ENCODE measurements at places on chromosomes 3 and 15.
A peak's percentile ranks its signal among the peaks of the same experiment; 100 is the strongest.

DNA sequence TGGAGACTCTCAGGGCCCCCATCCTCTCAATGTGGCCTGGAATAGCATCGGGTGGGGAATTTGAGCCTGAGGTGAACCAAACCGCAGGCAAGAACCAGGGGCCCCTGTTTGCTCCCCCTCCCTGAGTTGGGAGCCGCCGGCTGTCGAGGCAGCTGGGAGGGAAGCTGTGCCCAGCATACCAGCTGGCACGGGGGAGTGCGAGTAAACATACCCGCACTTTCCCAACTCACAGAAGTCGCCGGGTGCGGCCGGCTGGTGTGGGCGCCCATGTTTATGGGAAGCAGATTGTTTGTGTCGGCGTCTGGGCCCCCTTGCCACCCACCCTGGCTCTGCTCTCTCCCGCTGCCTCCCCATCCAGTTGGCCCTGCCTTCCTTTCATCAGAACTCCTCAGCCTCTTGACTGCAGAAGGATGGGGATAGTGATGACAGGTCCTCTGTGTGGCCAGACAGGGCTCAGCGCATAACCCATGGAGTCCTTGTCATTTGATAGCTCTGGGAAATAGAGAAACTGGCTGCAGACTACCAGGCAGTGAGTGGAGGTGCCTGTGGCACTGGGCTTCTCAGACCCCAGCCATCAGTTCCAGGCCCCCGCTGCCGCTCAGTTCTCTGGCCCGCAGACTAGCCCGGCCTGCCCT lies 60.4 kb downstream of the CACNA2D2 start:
- no peak for DNase-seq

GRCh38 chr3:146052056-146052790 lies 108.8 kb downstream of the PLOD2 start:
- DNase-seq: no peak

DNA sequence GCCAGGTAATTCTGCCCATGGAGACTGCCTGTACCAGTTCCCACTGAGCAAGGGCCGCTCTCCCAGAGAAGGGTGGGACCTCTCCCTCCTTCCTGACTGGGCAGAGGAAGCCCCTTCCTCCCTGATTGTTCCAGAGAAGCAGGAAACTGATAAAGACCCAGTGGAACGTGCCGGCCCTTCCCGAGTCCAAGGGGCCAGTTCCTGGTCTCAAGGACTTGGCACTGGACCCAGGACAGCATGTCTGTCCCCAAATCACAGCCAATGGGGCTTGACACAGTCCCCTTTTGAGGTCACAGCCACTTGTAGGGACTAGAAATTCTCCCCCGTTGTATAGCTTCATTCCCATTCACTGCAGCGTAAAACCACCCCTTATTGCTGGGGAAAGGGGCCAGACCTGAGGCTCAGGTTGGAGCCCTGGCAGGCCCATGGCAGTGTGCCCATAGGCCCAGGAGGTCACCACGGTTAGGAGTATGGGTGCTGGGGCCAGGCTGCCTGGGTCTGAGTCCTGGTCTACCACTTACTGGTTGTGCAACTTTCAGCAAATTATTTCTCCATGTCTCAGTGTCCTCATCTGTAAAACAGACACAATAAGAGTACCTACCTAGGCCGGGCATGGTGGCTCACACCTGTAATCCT lies 18.1 kb downstream of the CSRNP1 start:
- no peak for DNase-seq

DNA sequence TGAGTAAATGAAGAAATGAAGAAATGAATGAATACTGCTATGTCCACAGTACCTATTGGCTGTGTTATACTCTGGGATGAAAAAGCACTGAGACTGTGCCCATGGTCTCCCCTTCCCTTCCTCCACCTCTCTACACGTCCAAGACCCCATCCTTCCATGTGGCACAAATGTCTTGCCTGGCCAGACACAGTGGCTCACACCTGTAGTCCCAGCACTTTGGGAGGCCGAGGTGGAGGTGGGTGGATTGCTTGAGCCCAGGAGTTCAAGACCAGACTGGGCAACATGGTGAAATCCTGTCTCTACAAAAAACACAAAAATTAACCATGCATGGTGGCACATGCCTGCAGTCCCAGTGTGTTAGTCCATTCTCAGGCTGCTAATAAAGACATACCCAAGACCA lies 200.1 kb downstream of the FAM43A start:
- DNase-seq: no peak

GRCh38 chr15:57432141-57432741 lies 55.9 kb downstream of the CGNL1 start:
- DNase-seq: no peak

- peak; percentile 14 for DNase-seq
Measured at GRCh38 chr3:78562328-78562727, 1205.5 kb downstream of the ROBO1 start.

- no peak for DNase-seq
Measured at GRCh38 chr3:4999531-5000184, 20.4 kb downstream of the BHLHE40 start.

- DNase-seq: no peak
Measured at GRCh38 chr15:64634576-64635498, 140.6 kb downstream of the RBPMS2 start.

DNA sequence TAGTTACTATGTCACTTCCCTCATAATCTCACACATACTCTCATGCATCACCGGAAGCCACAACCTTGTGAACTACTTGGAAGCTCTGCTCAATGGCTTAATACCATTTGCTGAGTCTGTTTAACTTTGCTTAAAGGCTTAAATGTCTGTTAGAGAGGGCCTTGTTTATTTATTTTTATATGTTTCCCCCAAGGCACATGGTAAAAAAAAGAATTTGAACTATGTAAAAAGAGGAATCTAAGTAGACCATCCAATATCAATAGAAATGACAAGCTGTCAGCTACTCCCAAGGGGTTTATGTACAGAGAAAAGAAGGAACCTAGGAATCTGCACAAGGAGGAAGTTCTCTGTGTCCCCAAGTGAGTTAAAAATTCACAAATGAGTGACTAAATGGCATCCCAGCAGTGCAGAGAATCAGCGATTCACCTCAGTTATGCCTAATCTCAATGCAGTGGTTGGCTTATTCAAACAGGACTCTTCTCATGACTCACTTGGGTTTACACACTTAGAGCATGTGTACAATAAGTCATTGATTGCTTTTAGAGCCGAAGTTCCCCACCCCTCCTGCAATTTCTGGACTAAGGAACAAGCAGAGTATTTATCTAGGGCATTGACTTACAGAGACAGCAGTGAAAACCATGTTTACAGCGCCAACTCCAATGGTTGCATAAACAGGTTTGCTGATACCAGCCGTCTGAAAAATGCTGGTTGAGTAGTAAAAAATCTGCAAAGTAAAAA lies 24.4 kb downstream of the SLC2A2 start:
- no peak for DNase-seq

- no peak for DNase-seq
Measured at GRCh38 chr15:35465783-35466182, 80.2 kb downstream of the DPH6 start.

GRCh38 chr15:43094416-43095030 lies 11.3 kb downstream of the UBR1 start:
- DNase-seq: no peak

- no peak for DNase-seq
Measured at GRCh38 chr3:7897655-7898054, 604.0 kb upstream of the LMCD1 start.

DNA sequence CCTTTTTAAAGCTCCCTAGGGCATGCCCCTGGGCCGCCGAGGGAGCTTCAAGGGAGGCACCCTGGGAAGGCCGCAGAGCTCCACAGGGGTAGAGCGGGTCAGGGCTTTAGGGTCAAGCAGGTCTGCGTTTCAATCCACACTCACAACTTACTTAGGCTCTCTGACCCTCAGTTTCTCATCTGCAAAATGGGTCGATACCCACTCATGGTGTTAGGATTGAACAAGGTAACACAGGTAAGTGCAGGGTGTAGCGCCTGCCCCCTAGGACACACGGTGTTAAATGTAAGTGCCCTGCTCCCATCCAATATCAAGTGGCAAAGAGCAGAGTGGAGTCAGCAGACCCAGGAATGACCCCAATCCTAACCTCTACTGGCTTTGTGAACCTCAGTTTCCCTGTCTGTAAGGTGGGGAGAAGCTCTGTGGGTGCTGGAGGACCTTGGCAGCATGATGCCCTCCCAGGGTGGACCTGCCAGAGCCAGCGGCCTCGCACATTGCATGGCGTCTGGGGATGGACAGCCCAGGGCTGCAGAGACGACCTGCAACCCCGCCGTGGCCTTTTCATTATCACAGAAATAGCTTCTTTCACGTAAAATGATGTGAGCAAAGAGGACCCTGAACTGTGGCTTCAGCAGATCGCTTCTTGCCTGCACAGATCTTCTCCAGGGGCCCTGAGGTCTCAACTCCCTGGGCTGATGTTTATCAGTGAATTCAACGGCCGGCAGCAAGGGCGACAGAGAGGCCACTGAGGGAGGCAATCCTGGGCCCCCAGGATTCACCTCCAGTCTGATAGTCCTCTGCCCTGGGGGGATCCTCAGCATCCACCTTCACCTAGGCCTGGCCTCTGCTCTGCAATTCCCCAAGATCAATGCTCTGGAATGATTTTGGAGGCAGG lies 138.5 kb downstream of the CHSY1 start:
- DNase-seq: no peak

GRCh38 chr15:29569533-29570092 lies 252.7 kb downstream of the TJP1 start:
- DNase-seq: no peak

DNA sequence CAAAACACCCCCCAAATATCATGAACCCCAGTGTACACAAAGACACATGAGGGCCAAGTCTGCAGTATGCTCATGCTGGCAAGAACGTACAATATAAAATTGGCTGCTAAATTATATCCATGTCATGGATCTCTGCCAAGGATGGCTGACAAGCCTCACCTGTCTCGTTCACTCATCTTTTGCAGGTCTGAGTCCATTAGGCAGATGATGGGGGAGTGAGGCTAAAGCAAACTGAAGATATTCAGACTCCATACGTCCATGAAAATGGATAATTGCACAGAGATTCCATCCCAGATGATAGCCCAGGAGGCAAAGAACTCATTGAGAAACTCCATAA lies 122.3 kb upstream of the PTPRG start:
- DNase-seq: no peak

DNA sequence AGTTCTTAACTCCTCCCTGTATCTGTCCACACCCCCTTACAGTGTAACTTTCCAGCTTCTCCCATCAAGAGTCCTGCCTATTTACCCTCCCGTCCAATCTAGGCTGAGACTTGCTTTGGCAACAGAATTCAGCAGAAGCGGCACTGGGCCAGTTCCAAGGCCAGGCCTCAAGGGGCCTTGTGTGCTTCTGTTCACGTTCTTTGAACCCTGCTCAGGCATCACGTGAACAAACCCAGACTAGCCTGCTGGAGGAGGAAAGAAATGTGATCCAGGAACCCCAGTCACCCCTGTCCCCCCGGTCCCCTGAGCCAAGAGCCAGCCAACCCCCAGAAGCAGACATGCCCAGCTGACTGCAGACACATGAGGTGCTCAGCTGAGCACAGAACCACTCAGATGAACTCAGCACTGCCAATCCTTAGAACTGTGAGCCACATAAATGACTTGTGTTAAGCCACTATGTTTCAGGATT lies 76.1 kb upstream of the DCLK3 start:
- DNase-seq: no peak

DNA sequence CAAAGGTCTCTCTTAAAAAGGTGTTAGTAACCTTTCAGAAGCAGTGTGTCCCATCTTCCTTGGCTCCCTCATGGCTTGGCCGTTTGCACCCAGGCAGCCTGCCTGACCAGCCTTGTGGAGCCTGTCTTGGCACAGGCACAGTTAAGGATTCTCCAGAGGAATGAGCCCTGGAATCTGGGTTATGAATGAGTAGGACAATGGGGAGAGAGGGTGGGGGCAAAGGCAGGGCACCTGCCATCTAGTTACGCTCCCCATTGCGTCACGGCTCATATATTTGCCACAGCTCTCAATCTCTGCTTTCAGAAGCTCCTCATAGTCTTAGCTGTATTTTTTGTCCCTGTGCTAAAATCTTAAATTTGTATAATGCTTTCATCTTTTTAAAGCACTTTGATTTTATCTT lies 50.6 kb downstream of the WDR76 start:
- DNase-seq: no peak

Data from CD14-positive monocyte (primary cell).